ENCODE measurements at places on chromosomes 6 and 20. TPM values are rescaled to one million over a fixed set of nuclear protein-coding genes. Genes with fewer than 3 reads are reported as not detected.

GRCh38 chr6:136076496-136076895, 173.6 kb downstream of the MTFR2 start:
- no peak overlapping the region for H3K27ac ChIP-seq
- H3K36me3 ChIP-seq, result peaks cover 13% of the 10 kb centered on the region
- no peaks in the 10 kb centered on the region for H3K27me3 ChIP-seq
- peak; percentile 65 for DNase-seq
- no peak overlapping the region for H3K4me3 ChIP-seq
- H3K4me1 ChIP-seq, result peaks cover 9% of the 10 kb centered on the region

- DNase-seq, result peak; percentile 92
- H3K4me1 ChIP-seq, result peaks cover 20% of the 10 kb centered on the region
- H3K36me3 ChIP-seq, result peaks cover 23% of the 10 kb centered on the region
- H3K4me3 ChIP-seq, result no peak overlapping the region
These were observed 23.6 kb downstream of the LRP11 start for GRCh38 chr6:149840345-149841075.

DNA sequence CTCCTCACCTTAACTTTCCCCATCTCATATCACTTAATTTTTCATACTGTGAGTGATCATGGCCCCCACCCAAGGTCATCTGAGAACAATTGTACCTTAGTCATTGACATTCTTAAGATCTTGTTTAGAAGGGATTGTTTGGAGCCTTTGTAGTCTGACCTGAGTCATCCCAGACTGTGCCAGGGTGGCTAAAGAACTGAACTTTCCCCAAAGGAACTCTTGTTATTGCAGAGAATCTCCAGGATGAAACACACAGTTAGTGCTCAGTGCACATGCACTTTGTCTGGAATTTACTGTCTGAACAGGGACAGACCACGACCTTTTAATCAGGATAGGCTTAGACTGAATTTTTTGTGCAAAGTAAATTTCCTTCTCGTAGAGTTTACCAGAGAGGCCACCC, 112.6 kb upstream of the CCN2 start:
- no peaks in the 10 kb centered on the region for H3K27me3 ChIP-seq
- DNase-seq, result peak; percentile 85
- H3K36me3 ChIP-seq, result no peaks in the 10 kb centered on the region
- H3K4me1 ChIP-seq, result peaks cover 11% of the 10 kb centered on the region
- H3K27ac ChIP-seq, result peak overlapping the region; percentile 81

The RCAN2 gene
- polyA plus RNA-seq, result 1.8 TPM

The NMBR gene
- not detected for polyA plus RNA-seq

The TPMT gene
- 14.1 TPM for polyA plus RNA-seq

The FLRT3 gene
- 1.8 TPM for polyA plus RNA-seq

The AGER gene
- polyA plus RNA-seq, result 4.2 TPM
